ENCODE measurements at places on chromosomes 6 and 20. TPM values are rescaled to one million over a fixed set of nuclear protein-coding genes. Genes with fewer than 3 reads are reported as not detected.

DNA sequence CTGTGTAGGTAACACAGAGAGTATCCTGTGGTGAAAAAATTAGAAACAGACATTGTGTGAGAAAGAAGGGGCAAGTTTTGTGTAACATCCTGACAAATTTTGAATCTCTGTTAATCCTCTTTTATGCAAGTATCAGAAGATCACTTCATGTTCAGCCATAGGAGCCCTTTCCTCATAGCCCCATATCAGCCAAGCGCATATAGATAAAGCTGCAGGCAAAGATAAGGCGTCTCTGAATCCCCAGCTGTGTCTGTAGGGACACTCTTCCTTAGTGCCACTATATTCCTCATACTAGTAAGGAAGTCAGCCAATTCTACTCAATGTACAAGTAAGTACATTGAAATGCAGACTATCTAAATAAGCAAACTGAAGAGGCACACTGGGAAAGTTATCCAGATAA lies 22.3 kb downstream of the HTR1E start:
- DNase-seq: no peak

Gene FOXA2
- total RNA-seq: not detected

DNA sequence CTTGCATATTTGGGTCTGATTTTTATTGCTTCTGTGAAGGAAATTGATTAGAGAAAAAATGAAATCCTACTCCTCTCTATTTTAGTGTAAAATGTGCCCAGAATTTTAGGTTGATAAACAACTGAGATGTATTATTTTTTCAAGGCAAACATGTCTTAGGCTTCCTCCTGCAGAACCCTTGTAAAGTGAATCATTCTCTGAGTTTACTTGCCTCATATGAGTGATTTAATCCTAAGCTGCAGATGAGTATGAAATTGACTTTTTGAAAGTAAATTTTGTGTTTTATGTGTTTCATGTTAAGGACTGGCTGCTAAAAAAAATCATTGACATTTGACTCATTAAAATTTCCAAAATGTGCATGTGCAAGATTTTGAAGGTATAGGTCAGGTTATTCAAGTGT lies 138.5 kb upstream of the PHACTR1 start:
- no peak for DNase-seq

- no peak for DNase-seq
Observed at GRCh38 chr20:15047042-15047441, 709.6 kb upstream of the FLRT3 start.

- DNase-seq: no peak
Observed at GRCh38 chr6:149079456-149079855, 238.1 kb upstream of the TAB2 start.

DNA sequence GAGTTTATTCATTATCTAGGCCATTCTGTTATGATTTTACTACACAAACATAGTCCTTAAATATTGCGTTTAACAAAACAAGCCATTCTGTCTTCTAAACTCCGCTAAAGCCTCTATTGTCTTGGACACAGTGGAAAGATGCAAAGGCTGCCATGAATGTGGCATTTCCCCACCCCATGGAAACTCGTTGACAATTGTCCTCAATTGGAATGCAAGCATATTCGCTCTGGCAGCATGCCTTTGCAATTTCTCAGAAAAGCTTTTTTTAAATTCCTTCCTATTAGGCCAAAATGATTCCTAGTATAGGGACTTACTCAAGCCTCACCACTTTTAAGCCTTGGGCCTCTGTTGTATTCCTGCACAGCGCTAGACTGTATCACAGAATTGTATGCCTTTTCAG lies 22.8 kb downstream of the OR2A4 start:
- no peak for DNase-seq

- DNase-seq: no peak
Observed at GRCh38 chr6:24543683-24544082, 48.9 kb downstream of the ALDH5A1 start.

Gene HLA-C
- 2,677 TPM for total RNA-seq

Gene TMEM74B
- total RNA-seq: not detected

Gene CTCFL
- not detected for total RNA-seq

Gene CTSZ
- total RNA-seq: 7.0 TPM

Gene NCOA7
- 27.2 TPM for total RNA-seq

DNA sequence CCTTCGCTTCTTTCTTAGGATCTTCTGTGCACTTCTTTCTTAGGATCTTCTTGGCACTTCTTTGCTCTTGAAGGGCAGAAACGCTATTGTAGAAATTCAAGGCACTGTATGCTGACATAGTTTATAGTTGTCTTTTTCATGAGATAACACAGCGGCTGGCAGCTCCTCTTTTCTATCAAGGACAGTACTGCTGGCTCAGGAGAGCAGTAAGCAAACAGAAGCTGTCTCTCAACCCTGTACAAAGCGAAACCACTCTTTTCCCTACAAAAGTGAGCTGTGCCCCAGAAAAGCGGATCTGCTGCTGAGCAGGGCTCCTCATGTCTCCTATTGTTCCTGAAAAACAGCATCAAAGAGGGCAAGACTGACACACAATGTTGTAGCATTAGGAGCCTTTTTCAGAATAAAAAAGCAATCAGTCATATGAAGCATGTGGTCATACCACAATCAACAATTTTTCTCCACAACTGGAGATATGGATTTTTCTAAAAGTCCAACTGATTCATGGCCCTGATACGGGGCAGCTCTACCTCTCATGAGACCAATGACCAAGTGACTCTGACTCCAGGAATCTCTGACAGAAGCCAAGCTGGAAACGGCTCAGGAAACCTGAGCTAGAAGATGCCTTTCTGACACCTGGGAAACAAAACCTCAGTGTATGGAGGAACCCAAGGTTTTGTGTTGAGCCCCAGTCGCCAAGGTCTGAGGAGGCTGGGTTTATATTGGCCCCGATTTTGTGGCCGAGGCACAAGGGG lies 255.9 kb downstream of the ESR1 start:
- DNase-seq: no peak

- DNase-seq: no peak
Observed at GRCh38 chr20:16350465-16350864, 222.8 kb downstream of the KIF16B start.

GRCh38 chr6:87049779-87050178 lies 45.1 kb downstream of the CGA start:
- DNase-seq: no peak

Gene AARS2
- total RNA-seq: 14.7 TPM
